GM03348 (cell line): ENCODE measurements at places on chromosomes 3 and 15.

GRCh38 chr15:92365084-92365483, 28.6 kb upstream of the ST8SIA2 start:
- DNase-seq: no peak

- no peak for DNase-seq
Measured at GRCh38 chr3:41141433-41142167, 57.7 kb upstream of the CTNNB1 start.

DNA sequence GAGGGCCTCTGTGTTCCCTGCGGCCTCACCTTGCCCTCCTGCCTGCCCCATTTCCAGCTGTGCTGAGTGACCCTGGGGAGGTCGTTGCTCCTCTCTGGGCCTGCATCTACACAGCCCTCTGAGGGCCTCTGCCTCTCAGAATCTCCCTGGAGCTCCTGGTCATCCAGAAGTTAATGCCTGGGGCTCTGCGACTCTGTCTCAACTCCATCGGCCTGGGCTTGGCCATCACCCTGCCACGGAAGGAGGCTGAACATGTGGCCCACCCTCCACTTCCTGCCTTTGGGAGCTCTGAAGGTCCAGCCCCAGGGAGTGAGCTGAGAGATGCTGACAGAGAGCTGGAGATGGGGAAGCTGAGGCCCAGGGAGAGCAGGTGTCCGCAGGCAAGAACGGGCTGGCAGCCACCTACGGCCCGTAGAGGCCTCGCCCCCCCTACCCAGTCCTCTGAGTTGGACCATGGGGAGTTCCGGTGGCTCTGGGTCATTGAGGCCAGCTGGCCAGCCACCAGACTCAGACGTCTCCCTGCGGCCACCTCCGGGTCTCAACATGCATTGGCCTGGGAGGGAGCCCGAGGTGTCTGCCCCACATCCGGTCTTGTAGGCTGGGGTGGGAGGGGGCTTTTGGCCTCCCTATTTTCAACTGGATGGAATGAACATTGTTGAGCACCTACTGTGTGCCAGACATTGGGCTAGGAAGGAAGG, 34.2 kb downstream of the GRIP2 start:
- DNase-seq: no peak

DNA sequence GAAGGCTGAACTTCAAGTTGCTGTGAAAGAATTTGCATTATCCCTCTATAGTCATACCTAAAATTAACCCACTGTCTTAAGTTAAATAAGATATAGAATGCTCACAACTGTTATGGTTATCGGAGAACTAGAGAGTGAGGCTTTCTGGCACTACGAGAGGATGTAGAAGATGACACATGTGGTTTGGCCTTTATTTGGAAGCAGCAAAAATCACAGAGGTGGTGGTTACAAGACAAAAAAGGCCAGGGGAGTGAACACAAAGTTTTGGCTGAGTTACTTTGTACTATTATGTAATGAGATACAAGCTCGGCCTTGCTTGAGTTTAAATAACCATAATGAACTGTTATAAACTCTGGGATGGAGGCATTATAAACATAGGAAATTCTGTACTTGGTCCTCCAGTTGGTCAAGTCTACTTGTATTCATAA, 78.3 kb upstream of the ICE2 start:
- DNase-seq: no peak

- DNase-seq: peak; percentile 21
Measured at GRCh38 chr15:87767516-87767915, 489.0 kb downstream of the NTRK3 start.

- no peak for DNase-seq
Measured at GRCh38 chr15:85534031-85534430, 153.6 kb downstream of the AKAP13 start.

GRCh38 chr3:55884066-55884465, 397.0 kb upstream of the WNT5A start:
- DNase-seq: no peak

- no peak for DNase-seq
Measured at GRCh38 chr3:143442814-143443447, 323.4 kb downstream of the CHST2 start.

GRCh38 chr3:121836064-121836463, 1.1 kb downstream of the EAF2 start:
- DNase-seq: no peak

DNA sequence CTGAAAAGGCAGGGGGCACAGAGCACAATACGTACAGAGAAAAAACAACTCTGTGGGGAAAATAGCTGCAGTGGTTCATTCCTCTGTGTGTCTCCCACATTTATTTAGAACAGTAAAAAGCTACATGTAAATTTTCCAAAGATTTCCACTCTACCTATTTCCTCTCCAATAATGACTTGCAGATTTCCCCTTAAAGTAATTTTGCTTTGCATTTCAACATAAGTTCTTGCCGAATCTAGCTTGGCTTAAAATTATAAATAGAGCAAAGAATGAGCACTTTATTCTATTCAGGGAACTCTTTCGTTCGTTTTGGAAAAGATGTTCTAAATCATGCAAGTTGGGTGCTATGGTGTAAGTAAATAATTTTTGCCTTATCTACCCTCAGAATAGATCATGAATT, 58.2 kb upstream of the NR2E3 start:
- no peak for DNase-seq

- no peak for DNase-seq
Measured at GRCh38 chr3:197685546-197685945, 51.2 kb downstream of the RUBCN start.

DNA sequence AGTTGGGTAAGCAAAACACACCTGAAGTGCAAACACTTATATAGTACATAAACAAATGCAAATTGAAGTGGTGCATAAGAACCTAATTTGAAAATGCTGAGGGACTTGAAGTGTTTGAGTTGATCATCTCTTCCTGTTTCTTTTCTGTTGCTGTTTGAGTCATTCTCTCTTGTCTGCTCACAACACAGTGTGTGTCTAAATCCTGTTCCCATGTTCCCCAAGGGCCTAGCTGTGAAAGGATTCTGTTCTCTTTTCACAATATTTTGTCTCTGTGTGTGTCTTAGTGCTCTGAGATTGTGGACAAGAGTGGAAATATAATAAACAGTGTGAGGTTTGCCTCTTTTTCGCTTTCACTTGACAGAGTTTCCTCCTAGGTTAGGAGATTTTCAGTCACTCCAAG, 6.1 kb downstream of the CD96 start:
- no peak for DNase-seq

DNA sequence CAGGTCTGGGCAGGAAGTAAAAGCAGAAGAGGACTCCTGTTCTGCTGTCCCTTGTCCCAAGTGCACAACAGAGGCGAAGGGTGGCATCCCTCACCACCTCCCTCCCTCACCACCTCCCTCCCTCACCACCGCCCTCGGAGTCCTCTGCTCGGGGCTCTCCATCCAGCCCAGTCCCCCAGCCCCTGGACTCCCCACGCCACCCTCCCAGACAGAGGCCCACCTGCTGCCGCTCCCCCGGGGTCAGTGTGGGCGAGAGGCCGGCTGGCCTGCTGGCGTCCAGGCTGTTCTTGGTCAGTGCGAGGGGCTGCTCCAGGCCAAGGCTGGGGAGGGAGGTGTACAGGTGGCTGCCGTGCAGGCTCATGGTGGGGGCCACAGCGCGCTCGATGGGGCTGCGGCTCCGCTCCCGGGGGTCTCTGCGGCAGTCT, 79.1 kb downstream of the VGLL4 start:
- no peak for DNase-seq

DNA sequence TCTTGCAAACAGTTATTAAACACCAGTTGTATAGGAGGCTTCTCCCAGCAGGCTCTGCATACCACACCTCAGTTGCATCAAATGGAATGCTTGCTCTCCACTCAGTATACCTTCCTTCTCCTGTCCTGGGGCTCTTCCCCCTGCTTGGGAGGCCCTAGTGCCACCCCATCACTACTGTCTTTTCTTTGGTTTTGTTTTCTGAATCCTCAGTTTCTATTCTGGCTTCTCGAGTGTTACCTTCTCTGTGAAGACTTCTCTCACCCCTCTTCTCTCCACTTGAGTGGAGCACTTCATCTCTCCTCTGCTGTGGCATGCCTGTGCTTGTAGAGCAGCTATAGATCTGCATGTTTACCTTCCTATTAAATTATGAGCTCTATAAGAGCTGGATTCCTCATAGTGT, 75.7 kb upstream of the TPRG1 start:
- DNase-seq: no peak

DNA sequence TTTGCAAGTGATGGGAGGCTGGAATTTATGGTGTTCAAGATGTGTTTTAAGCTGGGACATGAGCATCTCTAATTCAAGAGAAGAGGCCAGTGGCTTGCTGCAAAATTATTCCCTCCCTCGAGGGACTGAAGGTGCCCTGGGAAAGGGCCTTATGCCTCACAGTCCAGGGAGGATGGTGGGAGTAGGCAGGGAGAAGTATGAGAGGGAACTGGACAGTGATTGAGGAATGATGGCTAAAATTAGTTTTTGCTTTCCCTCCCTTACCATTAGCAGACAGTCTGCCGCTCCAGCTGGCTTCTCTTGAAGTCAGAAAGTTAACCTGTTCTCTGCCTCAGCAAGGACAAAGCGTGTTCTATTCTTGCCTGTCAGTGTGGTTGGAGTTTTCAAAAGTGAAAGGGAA, 139.8 kb upstream of the SEMA6D start:
- DNase-seq: no peak

GRCh38 chr3:53137835-53138446, 7.7 kb upstream of the RFT1 start:
- no peak for DNase-seq

- no peak for DNase-seq
Measured at GRCh38 chr15:56654624-56655023, 78.7 kb downstream of the ZNF280D start.

DNA sequence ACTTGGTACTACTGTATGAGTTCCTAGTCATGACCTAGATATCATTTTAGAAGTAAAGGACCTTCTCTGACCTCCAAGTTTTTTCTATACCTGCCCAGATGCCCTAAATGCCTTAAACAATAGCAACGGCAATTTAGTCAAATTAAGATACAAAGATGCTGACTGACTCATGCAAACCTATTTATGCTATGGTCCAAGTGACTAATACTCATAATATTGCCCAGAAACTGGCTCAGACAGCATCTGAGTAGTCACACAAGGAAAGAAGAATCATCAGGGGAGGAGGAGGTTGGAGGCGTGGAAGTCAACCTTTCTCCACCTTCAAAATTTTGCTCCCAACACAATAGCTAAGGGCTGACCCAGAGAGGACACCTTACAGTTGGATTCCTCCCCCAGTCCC, 6.8 kb downstream of the FYCO1 start:
- DNase-seq: peak; percentile 77

- DNase-seq: peak; percentile 52
Measured at GRCh38 chr3:98777801-98778220, 14.7 kb downstream of the ST3GAL6 start.

GRCh38 chr3:187572441-187572840, 97.8 kb downstream of the SST start:
- DNase-seq: no peak

- no peak for DNase-seq
Measured at GRCh38 chr15:91279486-91279885, 179.4 kb downstream of the SV2B start.

DNA sequence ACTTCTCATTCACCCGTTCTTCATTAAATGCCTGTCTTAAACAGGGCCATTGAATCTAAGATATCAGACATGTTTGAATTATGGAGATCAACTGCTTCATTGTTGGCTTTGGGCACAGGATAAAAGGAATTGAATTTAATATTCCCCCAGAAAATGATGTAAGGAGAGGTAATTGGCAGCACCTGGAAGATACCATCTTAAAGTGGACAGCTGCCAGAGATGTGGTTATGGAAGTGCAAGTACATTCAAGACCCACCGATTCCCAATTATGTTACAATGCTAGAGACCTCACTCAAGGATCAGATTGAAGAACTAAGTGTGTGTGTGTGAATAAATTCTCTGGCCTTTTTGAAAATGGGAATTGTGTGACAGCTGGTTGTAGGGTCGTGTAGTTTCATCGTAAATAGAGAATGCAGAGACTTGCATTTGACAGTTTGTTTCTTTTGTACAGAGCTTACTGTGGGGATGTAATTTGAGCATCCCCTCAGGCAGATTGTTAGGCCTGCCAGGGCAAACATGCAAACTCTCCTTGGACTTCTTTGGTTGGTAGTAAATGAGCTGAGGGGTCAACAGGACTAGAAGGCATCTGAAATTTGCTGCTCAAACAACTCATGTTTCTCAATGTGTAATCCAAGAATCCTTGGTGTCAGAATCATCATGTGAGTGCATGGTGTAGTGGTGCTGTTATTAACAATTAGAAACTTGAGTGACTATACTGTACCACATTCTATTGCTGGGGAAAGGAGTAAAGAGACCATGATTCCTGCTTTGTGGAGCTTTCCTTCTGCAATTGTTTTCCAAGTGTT, 359.2 kb upstream of the THRB start:
- DNase-seq: no peak
